Large intestine (tissue), 12 donors: ENCODE measurements at places on chromosomes 11 and 22. TPM values are rescaled to one million over a fixed set of nuclear protein-coding genes. Genes with fewer than 3 reads are reported as not detected.

DNA sequence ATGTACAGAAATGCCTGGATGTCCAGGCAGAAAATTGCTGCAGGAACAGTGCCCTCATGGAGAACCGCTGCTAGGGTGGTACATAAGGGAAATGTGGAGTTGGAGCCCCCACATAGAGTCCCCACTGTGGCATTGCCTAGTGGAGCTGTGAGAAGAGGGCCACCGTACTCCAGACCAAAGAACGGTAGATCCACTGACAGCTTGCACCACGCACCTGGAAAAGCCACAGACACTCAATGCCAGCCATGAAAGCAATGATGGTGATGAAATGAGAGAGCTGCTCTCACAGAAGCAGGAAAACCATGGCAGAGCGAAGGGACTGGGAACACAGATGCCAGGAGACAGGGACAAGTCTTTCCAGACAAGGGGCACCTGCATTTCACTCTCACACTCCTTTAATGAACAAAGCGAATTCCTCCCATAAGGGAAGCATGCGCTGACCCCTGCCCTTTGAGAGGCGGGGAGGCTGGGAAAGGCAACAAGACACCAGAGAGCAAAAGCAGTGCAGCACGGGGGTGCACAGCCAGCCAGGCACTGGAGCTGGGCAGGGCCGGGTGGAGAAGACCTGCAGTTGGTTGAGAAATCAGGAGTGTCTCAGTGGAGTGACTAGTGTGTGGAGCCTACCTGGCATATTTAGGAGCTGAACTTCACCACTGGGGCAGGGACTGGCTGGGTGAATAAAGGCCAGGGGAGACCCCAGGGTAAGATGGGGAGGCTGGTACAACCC lies 1025.2 kb downstream of the TBC1D22A start:
- H3K27ac ChIP-seq = no peak overlapping the region
- no peak for DNase-seq
- no peaks in the 10 kb centered on the region for H3K27me3 ChIP-seq
- no peaks in the 10 kb centered on the region for H3K4me1 ChIP-seq
- no peaks in the 10 kb centered on the region for H3K36me3 ChIP-seq
- H3K4me3 ChIP-seq = no peak overlapping the region

GRCh38 chr11:115911613-115912346 lies 407.6 kb upstream of the CADM1 start:
- H3K4me1 ChIP-seq = no peaks in the 10 kb centered on the region
- H3K4me3 ChIP-seq = no peak overlapping the region
- H3K27ac ChIP-seq = no peak overlapping the region
- peaks cover 8% of the 10 kb centered on the region for H3K27me3 ChIP-seq

DNA sequence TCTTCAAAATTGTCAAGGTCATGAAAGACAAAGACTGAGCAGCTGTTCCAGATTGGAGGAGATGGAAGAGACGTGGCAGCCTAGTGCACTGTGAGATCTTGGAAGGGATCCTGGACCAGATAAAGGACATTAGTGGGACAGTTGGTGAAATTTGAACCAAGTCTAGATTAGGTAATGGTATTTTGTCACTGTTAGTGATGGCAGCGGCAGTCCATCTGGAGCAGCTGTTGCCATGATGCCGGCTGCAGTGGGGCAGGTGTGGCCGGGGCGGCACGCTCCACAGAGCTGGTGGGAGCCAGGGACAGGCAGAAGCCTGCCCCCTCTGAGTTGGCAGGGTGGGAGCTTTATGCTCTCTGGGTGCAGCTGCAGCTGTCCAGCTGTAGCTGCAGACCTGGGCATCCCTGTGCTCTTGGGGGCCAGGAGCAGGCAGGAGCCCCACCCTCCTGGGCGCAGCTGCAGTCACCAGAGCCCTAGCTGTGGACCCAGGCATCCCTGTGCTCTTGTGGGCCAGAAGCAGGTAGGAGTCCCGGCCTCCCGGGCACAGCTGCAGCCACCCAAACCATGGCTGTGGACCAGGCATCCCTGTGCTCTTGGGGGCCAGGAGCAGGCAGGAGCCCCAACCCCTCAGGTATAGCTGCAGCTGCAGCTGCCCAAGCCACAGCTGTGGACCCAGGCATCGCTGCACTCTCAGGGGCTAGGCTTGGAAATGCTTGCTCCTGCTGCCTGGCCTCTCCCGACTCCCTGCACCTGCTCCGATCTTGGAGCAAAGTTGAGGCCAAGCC lies 20.7 kb downstream of the DIXDC1 start:
- no peak overlapping the region for H3K27ac ChIP-seq
- no peak for DNase-seq
- no peak overlapping the region for H3K4me3 ChIP-seq
- peaks cover 12% of the 10 kb centered on the region for H3K4me1 ChIP-seq
- no peaks in the 10 kb centered on the region for H3K27me3 ChIP-seq
- no peaks in the 10 kb centered on the region for H3K36me3 ChIP-seq

DNA sequence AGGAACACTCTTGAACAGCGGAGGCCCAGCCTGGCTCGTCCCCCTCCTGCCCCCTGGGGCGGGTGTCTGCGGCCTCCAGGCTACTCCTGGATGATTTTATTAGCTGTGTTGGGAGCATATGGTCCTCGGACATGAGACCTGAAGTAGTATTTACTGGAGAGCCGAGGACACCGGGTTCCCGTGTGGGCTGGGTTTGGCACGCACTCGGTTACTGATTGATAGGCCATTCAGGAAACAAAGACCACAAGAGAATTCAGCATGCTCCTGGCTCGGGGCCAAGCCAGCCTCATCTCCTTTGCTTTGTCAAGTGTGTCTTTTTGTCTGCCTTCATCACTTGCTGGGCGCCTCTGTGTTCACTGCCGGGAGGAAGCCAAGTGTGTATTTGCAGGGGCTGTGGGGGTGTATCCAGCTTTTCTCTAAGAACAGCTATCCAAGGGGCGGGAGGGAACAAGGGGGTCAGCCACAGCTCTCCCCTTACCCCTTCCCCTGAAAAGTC lies 9.7 kb downstream of the FXYD2 start:
- no peaks in the 10 kb centered on the region for H3K27me3 ChIP-seq
- no peaks in the 10 kb centered on the region for H3K36me3 ChIP-seq
- H3K4me1 ChIP-seq = peaks cover 59% of the 10 kb centered on the region
- peak; percentile 96 for DNase-seq
- H3K27ac ChIP-seq = peak overlapping the region; percentile 85

DNA sequence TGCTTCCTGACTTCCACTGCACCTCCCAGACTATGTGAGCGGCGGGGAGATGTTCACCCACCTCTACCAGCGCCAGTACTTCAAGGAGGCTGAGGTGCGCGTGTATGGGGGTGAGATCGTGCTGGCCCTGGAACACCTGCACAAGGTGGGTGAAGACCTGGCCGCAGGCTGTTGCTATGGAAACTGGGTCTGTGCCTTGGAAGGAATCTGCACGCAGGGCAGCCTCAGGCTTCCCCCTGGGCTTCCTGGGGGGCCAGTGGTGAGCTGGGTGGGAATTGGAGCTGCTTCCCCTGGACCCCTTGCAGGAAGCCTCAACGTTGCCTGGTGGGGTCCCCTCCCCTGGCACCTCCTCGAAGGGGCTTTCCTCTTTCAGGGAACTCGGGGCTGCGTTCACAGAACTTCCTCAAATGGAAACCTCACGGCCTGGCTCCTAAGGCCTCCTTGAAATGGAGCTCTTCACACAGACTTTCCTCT lies 1.5 kb downstream of the RPS6KA4 start:
- H3K4me3 ChIP-seq = peak overlapping the region; percentile 77
- peak; percentile 34 for DNase-seq
- H3K27ac ChIP-seq = no peak overlapping the region
- H3K27me3 ChIP-seq = no peaks in the 10 kb centered on the region
- peaks cover 42% of the 10 kb centered on the region for H3K36me3 ChIP-seq

GRCh38 chr11:83319346-83319745 lies 33.2 kb upstream of the CCDC90B start:
- H3K27ac ChIP-seq = peak overlapping the region; percentile 11
- peaks cover 12% of the 10 kb centered on the region for H3K4me1 ChIP-seq
- no peaks in the 10 kb centered on the region for H3K36me3 ChIP-seq
- no peak overlapping the region for H3K4me3 ChIP-seq

GRCh38 chr11:112453601-112454577 lies 193.2 kb upstream of the PLET1 start:
- H3K4me1 ChIP-seq = no peaks in the 10 kb centered on the region
- no peaks in the 10 kb centered on the region for H3K36me3 ChIP-seq
- no peak overlapping the region for H3K27ac ChIP-seq
- no peak for DNase-seq

- H3K4me3 ChIP-seq = no peak overlapping the region
- no peak overlapping the region for H3K27ac ChIP-seq
- no peaks in the 10 kb centered on the region for H3K36me3 ChIP-seq
- no peak for DNase-seq
Measured at GRCh38 chr22:21904250-21904789, 36.9 kb upstream of the MAPK1 start.

- H3K4me1 ChIP-seq = no peaks in the 10 kb centered on the region
- no peaks in the 10 kb centered on the region for H3K36me3 ChIP-seq
- no peak overlapping the region for H3K4me3 ChIP-seq
- no peak overlapping the region for H3K27ac ChIP-seq
Measured at GRCh38 chr11:78025378-78025777, 2.3 kb upstream of the KCTD14 start.

DNA sequence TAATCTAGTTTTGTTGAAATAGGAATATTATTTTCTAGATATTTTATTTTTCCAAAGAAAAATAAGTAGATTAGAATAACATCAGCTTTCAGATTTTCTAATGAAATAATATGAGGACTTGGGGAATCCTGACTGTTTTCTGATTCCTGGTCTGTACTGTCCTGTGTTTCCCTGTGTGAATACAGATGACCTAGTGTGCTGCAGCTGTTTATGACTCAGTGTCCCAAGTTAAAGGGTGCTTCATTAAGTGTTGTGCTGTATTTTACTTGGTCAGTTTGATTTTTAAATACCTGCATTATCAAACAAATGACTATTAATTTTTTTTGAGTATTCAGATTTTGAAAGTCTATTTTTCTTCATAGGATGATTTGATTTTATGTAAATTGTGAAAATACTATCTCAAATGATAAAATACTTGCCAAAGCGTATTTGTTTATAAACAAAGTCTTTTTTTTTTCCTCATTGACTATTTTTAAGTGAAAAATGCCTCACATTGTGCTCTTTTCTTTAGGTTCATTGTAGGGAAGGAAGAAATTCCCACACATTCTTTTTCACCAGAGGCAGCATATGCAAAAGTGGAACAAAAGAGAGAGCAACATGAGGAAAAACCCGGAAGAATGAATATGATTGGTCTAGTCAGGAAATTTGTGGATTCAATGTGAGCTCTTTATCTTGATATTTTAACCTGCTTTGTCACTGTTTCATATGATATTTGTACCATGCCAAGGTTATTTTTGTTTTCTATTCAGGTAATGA lies 264.2 kb downstream of the TMEM135 start:
- H3K27ac ChIP-seq = no peak overlapping the region
- no peak for DNase-seq
- H3K4me3 ChIP-seq = no peak overlapping the region

GRCh38 chr11:84316866-84317555 lies 1030.8 kb upstream of the CCDC90B start:
- H3K36me3 ChIP-seq = no peaks in the 10 kb centered on the region
- no peaks in the 10 kb centered on the region for H3K27me3 ChIP-seq
- H3K4me3 ChIP-seq = peak overlapping the region; percentile 3
- no peaks in the 10 kb centered on the region for H3K4me1 ChIP-seq
- no peak overlapping the region for H3K27ac ChIP-seq

GRCh38 chr11:34938611-34939010 lies 22.2 kb downstream of the PDHX start:
- H3K27ac ChIP-seq = no peak overlapping the region
- no peaks in the 10 kb centered on the region for H3K4me1 ChIP-seq
- H3K4me3 ChIP-seq = no peak overlapping the region
- peaks cover 5% of the 10 kb centered on the region for H3K36me3 ChIP-seq

DNA sequence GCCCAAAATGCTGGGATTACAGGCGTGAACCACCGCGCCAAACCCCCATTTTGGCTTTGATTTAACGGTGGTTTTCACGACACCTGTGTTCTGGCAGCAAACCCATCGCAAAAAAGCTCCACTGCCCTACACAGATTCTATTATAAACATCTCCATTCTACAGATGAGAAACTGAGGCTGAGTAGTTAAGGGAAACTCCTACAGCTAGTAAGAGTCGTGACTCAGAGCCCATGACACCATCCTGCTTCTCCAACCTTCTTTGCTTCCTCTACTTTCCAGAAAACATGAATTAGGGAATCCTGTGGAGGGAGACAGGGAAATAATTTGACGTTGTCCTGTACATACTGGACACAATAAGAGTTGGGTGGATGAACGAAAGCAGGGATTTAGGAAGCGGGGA lies 429 bp upstream of the SNX15 start:
- peak overlapping the region; percentile 70 for H3K4me3 ChIP-seq
- peak overlapping the region; percentile 96 for H3K27ac ChIP-seq
- no peak for DNase-seq
- H3K4me1 ChIP-seq = peaks cover 19% of the 10 kb centered on the region

DNA sequence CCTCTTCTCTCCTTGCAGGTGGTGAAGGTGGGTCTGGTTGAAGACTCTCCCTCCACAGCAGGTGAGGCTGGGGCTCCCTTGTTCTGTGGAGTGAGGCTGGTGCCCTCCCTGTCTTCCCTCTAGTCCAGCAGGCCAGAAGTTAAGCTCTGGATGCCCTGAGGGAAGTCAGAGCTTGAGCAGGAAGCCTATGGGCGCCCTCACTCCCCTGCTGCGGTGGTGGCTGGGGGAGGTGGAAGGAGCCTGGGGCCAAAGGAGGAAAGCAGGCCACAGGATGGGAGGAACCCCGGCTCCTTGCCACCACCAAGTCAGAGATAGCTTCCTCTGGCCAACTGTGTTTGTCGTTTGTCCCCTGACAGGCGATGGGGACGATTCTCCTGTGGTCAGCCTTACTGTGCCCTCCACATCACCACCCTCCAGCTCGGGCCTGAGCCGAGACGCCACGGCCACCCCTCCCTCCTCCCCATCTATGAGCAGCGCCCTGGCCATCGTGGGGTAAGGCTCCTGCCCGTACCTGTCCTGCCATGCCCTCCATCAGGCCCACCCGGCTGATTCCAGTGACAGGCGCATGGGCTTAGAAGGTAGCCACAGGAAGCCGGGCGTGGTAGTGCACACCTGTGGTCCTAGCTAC lies 29.5 kb upstream of the RAB1B start:
- no peak for DNase-seq
- H3K27me3 ChIP-seq = no peaks in the 10 kb centered on the region
- H3K36me3 ChIP-seq = peaks cover 59% of the 10 kb centered on the region
- H3K4me1 ChIP-seq = no peaks in the 10 kb centered on the region
- H3K4me3 ChIP-seq = no peak overlapping the region
- no peak overlapping the region for H3K27ac ChIP-seq

MPPED1 gene
- polyA plus RNA-seq = 0.61 TPM

ARHGAP42 gene
- polyA plus RNA-seq = 18.2 TPM

MUC2 gene
- 94.8 TPM for polyA plus RNA-seq

XBP1 gene
- 235 TPM for polyA plus RNA-seq

SHANK2 gene
- 16.5 TPM for polyA plus RNA-seq

KCNQ1OT1 gene
- 2.8 TPM for polyA plus RNA-seq

SMC1B gene
- polyA plus RNA-seq = 0.27 TPM
